Ammon's horn (tissue), 1 donor: ENCODE measurements at places on chromosomes 16 and 17.

DNA sequence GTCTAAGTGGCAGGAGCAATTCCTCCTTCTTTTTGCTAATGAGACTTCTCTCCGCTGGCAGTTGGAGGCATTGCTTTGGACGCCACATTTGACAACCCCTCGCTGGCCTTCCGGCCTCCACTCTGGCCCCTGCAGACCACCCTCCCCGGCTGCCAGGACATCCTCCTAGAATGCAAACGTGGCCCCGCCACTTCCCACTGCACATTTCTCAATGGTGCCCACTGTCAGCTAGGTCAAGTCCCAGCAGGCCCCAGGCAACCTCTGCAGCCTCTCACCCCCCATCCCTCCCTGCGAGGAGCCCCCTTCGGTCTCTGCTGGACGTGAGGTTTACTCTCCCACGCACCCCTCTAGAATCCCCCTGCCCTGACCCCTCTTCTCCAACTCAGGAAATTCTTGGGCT lies 250.3 kb downstream of the FOXL1 start:
- no peak for DNase-seq

DNA sequence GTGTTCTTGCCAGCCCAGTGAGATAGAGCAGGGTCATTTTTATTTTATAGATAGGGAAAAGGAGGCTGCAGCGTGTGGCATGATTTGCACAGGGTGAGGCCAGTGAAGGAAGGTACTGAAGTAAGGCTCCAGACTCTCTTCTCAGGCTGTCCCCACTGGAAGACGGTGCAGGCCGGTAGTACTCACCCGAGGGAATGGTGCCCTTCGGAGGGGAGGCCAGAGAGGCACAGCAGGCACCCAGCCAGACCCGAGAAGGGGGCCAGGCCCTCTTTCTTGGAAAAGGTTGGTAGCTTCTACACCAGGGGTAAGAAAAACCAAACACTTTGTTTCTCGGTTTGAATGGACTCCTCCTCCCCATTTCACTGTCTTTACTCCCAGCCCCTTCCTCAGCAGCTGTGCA lies 288 bp downstream of the ANKRD40CL start:
- DNase-seq = no peak

DNA sequence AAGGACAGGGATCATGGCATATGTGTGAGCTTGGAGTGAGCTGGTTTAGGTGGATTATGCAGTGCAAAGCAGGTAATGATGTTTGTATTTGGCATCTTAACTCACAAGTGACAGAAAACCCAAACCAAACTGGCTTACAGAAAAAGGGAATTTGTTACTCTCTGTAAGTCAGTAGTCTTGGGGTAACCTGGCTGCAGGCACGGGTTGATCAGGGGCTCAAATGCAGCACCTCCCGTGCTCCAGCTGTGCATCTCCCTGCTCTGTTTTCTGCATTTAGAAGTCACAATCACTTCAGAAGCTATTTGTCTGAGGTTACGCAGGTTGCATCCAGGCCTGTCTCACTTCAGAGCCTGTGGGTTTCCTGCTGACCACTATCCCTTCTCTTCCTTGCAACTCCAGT lies 354.3 kb downstream of the CPPED1 start:
- DNase-seq = no peak

- DNase-seq = peak; percentile 78
These were observed 7.2 kb downstream of the PDK2 start for GRCh38 chr17:50102164-50102991.

DNA sequence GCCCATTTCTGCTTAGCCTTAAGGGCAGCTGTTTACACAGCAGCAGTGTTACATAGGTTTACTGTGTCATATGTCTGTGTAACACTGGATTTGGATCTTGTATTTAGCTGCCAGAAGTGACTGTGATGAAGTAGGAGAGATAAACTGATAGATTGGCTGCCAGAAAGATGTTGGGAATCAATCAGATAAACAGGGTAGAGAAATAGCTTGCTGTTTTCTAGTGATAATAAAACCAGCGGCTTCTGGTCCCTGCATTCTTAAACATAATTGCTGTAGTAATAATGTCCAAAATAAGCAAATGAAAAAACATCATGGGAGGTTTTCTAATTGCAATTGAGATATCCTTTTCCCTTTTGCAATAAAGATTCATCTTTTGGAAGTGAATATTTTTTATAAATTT lies 68.7 kb downstream of the AATF start:
- DNase-seq = no peak

- DNase-seq = no peak
These were observed 2.3 kb downstream of the TGFB1I1 start for GRCh38 chr16:31474173-31474714.

GRCh38 chr17:74759243-74759801 lies 10.9 kb downstream of the NHERF1 start:
- DNase-seq = no peak

DNA sequence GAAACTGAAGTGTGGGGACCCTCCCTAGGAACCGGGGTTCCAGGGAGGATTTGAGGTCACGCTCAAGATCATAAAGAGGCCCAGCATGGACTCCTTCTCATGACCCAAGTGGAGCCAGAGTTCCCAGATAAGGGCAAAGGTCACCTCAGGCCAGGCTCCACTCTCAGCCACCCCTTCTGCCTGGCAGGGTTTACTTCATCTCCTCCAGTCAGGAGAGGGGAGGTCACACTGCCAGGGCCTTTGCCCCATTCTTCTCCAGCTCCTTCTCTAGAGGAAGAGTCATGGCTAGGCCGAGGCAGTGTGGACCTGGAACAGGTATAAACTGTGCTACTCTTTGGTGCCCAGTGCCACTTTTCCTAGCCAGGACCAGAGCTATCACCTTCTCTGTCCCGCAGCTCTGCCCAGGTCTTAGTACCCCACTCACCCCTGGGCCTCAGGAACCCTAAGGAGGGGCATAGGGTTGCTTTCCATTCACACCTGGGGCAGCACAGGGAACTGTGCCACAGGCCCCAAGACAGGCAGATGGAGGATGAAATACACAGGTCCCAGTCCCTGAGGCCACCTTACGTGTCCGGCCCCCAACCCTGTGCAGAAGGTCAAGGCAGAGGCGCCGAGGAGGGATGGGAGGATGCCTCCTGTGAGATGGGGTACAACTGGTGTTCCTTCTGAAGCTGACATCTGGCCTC lies 879 bp upstream of the ACSF2 start:
- no peak for DNase-seq
